ENCODE measurements at places on chromosomes 6 and 20.

- no peak for DNase-seq
Observed at GRCh38 chr6:103107985-103108384, 1714.5 kb downstream of the GRIK2 start.

DNA sequence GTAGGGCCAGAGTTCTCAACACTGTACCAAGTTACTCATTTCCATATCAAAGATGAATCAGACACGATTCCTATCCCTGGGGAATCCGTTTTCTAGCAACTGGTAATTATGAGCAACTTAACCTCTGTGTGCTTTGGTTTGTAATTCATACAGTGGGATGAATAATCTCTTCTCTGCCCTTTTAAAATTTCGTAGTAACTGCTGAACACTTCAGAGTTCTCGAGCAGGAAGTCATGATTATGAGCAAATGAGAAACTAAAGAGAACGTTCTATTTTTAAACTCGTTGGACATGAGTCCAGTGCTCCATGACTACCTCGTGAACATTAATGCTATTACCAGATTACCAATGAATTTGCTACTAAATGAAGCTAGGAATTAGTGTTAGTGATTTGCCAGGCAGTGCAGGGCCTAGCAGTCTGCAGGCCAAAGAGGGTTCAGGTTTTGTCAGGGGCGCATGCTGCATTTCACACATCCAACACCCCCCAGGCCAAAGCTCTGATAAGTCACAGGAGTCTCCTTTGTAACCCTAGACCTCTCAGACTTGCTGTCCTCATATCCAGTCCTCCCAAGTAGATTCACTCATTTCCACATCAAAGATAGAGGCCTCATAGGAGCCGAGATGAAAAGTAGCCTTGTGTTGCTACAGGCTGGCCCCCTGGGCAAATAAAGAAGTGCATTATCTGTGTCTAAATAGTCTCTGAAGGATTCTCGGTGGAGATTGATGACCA lies 45.8 kb upstream of the VSTM2L start:
- DNase-seq: no peak

DNA sequence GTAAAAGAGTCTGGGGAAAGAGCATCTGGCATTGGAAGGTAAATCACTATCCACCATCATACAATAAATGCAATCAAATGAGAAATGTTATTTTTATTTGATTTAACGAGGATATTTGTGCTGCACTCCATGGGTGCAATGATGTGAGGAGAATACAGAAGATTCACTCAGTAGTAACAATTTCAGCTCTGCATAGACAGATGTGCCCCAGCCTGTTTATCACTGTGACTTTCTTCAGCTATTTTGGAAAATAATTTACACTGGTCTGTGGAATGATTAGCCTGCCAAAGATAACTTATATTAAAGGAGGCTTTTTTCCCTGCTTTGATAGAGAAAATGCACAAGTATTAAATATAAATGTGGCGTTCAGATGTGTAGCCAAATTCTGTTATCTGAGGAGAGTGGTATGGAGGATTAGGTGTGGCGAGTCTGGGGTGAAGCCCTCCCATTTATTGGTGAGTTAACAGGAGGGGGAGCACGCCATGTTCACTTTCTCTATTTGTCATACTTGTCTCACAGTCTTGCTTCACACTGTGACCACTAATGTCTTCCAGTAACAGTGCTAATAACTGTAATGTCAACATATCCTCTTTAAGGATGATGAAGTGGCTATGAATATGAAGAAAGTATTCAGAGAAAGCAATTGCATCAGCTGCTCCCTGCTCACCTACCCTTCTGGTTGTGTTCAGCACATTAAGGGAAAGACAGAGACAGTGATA lies 645.6 kb downstream of the MMUT start:
- no peak for DNase-seq

- DNase-seq: no peak
Observed at GRCh38 chr6:166540631-166541331, 45.7 kb downstream of the RAMACL start.

GRCh38 chr6:47633141-47633540 lies 65.2 kb upstream of the ADGRF4 start:
- DNase-seq: no peak

DNA sequence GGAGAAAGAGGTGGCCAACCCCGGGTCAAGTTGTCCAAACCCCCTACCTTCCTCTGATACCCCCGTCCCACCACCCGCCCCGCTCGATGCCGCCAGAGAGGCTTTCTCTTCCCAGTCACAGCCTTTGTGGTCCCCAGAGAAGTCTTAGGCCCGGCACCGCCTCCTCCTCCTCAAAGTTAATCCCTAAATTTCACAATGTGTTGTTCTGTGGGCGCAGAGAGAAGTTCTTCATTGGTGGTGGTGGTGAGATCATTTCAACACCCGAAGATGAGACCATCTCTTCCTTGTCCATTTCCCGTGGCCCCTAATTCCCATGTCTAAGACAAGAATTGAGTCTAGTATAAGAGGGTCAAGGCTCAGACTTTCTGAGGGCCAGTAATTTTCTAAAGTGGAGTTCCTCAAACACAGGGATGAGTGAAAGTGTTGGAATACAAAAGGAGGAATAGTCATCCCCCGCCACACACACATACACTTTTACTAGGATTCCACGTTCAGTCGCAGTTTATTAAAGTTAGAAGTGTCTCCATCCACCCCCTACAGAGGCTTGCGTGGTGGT lies 10.4 kb downstream of the TRIM31 start:
- no peak for DNase-seq

DNA sequence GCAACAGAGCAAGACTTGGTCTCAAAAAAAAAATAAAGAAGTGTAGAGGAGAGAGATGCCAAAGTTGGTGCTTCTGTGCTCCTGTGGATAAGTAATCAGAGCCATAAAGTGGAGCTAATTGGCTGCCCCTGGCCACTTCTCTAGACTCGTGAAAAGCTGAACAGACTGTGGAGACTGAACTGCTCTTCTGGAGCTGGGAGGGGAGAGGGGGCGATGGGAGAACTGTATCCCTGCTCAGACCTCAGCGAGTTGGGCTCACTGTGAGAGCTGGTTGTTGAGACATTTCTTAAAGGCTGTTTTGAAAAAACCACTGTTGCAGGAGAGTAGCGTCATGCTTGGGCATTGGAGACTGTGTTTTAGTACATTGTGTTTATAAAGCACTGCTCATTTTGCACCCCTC lies 125.7 kb downstream of the TCP11 start:
- no peak for DNase-seq

- no peak for DNase-seq
Observed at GRCh38 chr20:24331939-24332338, 137.5 kb upstream of the SYNDIG1 start.

- peak; percentile 62 for DNase-seq
Observed at GRCh38 chr6:25172819-25173218, 106.4 kb upstream of the CARMIL1 start.

- no peak for DNase-seq
Observed at GRCh38 chr6:131910956-131911355, 40.2 kb downstream of the CCN2 start.

DNA sequence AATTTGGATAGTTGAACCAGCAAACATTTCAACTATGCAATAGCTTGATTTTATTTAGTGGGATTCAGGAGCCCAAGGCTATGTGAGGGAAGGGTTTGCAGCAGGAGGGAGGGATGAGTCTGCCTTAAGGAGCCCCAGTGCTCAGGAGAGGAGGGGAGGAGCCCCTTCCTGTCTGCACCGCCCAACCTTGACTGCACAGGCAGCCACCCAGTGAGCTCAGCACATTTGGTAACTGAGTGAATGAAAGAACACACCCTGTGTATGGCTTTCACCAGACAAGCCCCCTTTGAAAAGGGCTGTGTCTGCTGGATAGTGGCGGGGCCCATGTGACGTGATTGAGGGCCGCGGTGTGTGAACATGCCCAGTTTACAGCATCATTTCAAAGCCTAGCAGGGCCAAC lies 17.0 kb downstream of the DACT2 start:
- DNase-seq: no peak

GRCh38 chr6:108654465-108655106 lies 93.9 kb downstream of the FOXO3 start:
- no peak for DNase-seq

DNA sequence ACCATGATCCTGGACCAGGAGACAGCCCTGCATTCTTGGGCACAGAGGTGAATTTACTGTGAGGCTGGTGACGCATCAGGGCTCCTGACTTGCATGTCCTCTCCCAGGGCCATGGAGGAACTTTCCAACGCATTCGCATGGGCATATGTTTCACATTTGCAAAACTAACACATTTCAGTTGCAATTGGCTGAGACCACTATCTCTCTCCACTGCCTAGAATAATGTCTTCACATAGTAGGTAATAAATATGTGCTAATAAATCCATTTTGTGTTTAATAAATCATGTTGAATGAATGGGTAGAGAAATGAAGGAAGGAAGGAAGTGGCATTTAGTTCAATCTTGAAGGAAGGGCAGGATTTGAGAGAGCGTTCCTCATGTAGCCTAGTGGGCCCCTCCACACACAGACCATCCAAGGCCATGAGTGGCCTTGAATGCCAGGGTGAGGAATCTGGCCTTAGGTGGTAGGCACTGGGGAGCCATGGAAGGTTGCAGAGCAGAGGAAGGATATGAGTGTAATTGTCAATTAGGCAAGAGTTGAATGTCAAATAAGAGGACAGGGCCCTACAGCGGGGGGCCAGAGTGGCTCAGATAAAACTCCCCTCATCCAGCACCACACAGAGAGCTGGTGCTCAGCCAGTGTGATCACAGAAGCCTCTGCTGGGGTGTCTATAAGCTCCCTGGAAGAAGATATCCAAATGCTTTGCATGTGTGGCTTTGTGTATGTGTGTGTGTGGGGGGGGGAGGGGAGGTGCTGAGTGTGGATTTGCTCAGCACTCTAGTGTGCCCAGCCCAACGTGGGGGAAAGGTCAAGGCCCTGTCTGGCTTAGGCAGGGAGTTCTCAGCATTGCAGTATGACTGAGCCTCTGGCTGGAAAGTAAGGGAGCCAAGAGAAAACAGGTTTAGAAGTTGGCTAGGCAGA lies 30.9 kb upstream of the CCN5 start:
- DNase-seq: no peak

GRCh38 chr20:5592165-5592564 lies 158.0 kb upstream of the SHLD1 start:
- DNase-seq: no peak

DNA sequence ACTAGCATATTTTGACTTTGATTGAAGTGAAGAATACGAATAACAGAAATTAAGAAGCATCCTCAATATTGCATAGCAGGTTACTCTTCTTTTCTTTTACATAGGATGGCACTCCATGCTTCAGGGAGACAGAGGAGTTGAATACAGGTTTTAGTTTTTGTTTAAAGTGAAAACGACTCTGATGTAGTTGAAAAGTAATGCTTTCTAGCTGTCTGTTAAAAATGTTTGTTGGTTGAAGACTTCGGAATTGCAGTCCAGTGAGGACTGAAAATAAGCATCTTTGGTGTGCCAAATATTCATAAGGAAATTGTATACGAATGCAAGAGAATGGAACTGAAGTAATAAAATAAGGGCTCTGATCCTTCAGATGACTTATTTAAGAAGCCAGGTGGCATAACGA lies 618 bp upstream of the SLC16A10 start:
- DNase-seq: no peak

DNA sequence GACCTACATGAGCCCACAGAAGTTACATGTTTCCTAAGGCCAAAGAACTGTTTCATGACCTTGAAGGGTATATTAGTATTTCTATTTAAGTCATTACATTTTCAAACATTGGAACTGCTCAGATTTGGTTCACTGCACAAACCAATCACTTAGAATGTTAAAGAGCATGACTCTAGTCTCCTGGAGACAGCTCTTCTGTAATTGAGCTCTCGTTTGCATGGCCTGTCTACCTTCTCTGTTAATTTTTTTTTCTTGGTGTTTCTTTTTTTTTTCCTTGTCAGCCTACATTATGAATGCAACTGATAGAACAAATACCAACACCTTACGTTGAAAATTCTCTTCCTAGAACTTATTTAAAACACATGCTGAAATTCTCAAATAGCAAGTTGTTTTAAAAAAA lies 860.2 kb upstream of the MAP3K7 start:
- no peak for DNase-seq

GRCh38 chr6:17483391-17484016 lies 90.1 kb downstream of the CAP2 start:
- DNase-seq: no peak

- DNase-seq: no peak
Observed at GRCh38 chr6:159443417-159443920, 249.6 kb downstream of the SOD2 start.

GRCh38 chr6:15417811-15418210 lies 171.9 kb downstream of the JARID2 start:
- DNase-seq: no peak

- peak; percentile 45 for DNase-seq
Observed at GRCh38 chr6:100620085-100620840, 155.5 kb upstream of the SIM1 start.

DNA sequence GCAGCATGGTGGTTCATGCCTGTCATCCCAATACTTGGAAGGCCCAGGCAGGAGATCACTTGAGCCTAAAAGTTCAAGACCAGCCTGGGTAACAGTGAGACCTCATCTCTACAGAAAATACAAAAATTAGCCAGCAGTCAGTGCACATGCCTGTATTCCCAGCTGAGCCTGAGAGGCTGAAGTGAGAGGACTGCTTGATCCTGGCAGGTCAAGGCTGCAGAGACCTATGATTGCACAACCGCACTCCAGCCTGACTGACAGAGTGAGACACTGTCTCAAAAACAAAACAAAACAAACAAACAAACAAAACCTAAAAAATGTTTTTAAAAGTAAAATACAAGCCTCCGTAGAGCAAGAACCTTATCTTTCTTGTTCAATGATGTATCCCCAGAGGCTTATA lies 6.0 kb downstream of the CEP85L start:
- no peak for DNase-seq

DNA sequence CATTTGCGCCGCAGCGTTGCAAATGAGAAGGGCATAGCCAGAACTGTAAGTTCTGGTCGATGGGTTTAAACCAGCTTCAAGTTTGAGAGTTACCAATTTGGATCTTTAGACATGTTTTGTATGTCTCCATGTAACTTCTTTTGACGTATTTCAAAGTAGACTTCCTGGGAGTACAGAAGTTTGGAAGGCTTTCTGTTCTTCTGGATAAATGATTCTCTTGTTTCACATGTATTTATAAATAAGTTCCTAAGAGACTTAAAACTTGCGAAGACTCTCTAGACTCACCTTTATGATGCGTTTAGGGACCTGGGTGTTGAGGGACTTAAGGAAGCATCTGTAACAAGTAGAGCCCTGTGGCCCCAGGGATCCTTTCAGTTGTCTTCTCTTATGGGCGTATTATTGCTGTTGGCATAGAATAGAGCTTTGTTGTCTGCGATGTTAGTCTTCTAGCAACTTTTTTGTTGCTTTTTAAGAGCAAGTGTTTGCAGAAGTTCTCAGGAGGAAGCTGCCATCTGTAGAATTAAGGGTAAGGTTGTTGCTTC lies 1.3 kb downstream of the CDYL start:
- no peak for DNase-seq
